ELR (cell line): ENCODE measurements at places on chromosomes 1 and 21.

- DNase-seq, result no peak
Measured at GRCh38 chr1:165840423-165840822, 13.0 kb downstream of the UCK2 start.

GRCh38 chr1:184002071-184002470, 35.5 kb downstream of the COLGALT2 start:
- peak; percentile 96 for DNase-seq

GRCh38 chr1:225813214-225813964, 3.5 kb downstream of the EPHX1 start:
- no peak for DNase-seq

GRCh38 chr1:204041232-204041767, 31.6 kb upstream of the SOX13 start:
- DNase-seq, result no peak

DNA sequence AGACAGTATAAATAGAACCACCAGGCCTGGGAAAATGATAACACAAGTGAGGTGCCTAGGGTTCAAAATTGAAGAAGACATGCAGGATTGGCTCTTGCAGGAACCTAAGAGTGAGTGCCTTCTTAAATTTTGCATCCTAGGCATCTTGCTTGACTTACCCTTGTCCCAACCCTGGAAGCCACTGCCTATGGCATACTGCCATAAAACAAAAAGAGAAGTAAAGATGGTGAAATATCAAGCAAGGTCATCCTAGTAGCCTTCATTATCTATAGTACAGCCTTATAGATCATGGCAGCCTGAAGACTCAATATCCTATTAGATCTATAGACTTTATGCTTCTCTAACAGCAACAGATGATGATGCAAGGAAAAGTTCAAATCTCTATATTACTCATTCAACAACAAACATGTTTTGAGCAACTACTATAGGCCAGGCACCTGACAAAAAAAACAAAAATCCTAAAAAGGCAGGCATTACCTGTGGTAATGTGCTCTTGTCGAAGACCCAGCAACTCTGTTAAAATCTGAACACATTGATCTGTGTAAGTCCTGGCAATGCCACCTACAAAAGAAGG, 6.3 kb downstream of the AP4B1 start:
- no peak for DNase-seq

DNA sequence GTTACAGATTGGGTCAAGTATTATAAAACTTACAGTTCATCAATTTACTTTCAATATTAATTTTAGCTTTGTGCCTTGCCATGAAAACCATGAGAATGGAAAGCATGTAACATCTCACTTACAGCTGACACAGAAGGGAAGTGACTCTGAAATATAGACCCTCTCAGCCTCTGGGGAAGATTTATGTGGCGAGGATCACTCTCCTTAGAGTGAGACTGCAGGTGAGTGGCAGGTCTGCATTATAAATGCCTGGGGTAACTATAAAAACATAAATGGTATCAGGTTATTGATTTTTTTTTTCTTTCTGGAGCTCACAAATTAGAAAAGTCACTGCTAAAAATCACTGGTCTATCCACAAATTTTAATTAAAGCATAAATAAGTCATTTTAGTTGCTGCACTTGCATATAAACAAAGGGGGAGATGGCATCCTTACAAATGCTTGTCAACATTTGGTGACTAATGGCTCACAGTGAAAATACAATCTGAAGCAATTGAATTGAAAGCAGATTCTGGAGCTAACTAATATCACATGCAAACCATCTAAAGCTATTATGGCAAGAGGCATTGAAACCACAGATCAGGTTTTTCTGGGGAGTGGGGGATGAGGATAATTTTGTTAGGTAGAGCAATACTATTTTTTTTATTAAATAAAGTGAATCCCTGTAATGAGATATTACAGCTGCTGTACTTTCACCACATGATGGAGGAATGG, 200.9 kb downstream of the TM2D1 start:
- DNase-seq, result no peak
